Activated naive CD8-positive, alpha-beta T cell treated with anti-CD3 and anti-CD28 coated beads, Interleukin-2, amount 50 U/mL, for 16 hours (primary cell): ENCODE measurements at places on chromosomes 7 and 10.

- no peak for DNase-seq
Measured at GRCh38 chr7:74453322-74454011, at the start of gene GTF2IRD1. Gene GTF2IRD1, plus strand, starts transcription at chr7:74453906. Its CDS starts 54,175 bp downstream, at chr7:74508081.

GRCh38 chr7:26306790-26307189 is 15.1 kb downstream of the SNX10 start:
- no peak for DNase-seq

DNA sequence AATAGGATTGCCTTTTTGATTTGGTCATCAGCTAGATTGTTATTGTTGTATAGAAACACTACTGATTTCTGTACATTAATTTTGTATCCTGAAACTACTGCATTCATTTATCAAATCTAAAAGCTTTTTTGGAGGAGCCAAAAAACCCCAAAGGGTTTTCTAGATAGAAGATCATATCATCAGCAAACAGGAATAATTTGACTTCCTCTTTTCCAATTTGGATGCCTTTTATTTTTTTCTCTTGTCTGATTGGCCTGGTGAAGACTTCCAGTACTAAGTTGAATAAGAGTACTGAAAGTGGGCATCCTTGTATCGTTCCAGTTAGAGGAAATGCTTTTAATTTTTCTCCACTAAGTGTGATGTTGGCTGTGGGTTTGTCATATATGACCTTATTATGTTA is 10.6 kb upstream of the ENTPD7 start:
- no peak for DNase-seq

GRCh38 chr10:124059551-124059950 is 33.8 kb downstream of the CHST15 start:
- DNase-seq, result no peak

DNA sequence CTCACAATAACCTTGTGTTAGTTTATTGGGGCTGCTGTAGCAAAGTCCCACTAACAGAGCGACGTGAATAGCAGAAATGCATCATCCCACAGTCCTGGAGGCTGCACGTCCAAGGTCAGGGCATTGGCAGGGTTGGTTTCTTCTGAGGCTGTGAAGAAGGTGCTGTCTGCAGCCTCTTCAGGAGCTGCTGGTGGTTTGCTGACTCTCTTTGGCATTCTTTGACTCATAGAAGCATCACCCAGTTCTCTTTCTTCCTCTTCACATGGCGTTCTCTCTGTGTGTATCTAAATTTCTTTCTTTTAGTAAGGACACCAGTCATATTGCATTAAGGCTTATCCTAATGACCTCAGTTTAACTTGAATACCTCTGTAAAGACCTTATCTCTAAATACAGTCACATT is 428.4 kb upstream of the KLF6 start:
- no peak for DNase-seq

GRCh38 chr10:96758423-96758822 is 38.1 kb upstream of the PIK3AP1 start:
- DNase-seq, result no peak

GRCh38 chr10:131743190-131744151 is 157.3 kb upstream of the PPP2R2D start:
- no peak for DNase-seq

GRCh38 chr7:130201796-130202195 is 3.4 kb downstream of the TMEM209 start:
- no peak for DNase-seq

- DNase-seq, result no peak
Measured at GRCh38 chr7:130838738-130839137, 104.7 kb upstream of the KLF14 start.

DNA sequence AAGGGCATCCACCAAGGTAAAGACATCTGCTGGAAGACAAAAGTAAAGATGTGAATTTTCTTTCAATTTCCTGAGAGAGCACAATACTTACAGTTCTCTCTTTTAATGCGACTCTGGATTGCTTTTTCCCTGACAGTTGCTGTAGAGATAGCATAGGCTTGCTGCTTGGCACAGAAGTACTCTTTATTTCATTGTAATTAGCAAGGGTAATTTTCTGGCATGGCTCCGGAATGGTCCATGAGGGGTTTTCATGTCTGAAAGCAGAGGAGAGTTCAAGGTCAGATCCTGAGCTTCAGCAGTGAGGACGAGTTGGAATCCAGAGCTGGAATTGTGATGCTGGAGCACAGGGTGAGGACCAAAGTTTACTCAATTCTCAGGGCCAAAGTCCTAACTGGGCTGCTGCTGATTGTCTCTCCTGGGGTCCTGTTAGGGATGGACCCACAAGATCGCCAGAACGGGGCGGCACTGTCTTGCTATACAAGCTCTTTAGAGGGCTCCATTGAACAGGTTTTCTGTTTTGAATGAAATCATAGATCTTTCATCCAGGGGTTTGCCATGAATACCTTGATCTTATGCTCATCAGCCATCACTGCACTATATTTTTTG is 190.0 kb upstream of the MKI67 start:
- DNase-seq, result no peak

DNA sequence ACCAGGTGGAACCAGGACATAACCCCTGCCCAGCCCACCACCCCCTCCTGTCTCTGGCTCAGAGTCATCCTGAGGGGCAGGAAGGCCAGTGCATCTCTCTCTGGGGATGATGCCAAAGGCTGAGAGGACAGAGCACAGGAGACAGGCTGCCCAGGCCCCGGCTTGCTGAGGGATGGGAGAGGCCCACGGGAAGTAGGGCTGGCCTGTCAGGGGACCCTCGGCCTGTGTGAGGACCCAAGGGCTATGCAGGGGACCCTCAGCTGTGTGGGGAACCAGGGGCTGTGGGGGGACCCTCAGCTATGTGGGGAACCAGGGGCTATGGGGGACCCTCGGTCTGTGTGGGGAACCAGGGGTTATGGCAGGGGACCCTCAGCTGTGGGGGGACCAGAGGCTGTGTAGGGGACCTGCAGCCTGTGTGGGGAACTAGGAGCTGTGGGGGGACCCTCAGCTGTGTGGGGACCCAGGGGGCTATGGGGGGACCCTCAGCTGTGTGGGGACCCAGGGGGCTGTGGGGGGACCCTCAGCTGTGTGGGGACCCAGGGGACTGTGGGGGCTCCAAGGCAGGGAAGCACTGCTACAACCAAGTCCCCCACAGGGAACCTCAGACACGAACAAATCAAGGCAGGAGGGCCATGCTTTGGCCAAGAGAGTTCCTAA is 27.7 kb downstream of the EBF3 start:
- no peak for DNase-seq

DNA sequence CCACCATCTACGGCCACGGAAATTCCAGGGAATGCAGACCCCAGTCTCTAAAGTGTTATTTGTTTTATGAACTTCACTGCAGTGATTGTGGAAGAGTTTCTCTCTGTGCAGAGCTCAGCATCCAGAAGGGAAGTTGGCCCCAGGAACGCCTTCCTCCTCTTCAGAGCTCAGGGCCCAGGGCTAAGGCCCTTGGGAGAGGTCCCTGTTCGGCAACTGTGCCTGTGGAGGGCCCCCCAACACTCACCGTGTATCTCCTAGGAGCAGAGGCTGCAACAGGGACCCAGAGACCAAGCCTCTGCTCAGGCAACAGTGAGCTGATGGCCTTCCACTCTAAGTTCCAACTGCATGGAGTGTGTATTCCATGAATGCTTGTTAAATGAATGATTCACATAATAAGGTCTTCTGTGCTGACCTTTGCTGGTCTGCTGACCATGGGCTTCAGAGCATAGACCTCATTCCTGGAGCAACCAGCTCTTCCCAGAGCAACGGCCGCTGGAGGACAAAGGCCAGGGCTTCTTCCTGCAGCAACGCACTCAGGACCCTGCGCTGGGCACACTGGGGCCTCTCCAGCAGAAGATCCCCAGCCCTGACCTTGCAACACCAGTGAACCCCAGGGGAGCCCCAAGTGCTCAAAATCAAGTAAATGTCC is 7.7 kb downstream of the DIP2C start:
- no peak for DNase-seq

DNA sequence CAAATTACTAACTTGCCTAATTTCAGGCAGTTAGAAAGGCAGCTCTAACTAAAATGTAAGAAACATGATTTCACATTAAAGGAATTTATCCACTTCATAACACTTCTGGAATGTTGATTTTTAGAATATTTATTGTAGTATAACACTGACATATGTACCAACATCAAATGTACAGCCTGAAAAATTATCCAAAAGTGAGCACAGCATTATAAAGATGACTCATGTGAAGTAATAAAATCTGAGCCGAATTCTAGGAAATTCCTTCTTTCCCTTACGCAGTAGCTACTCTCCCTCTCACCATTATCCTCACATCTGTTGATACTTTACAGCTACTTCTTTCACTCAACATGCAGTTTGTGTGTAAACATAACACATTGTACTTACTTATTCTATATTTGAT is 610.6 kb downstream of the ZWINT start:
- no peak for DNase-seq

DNA sequence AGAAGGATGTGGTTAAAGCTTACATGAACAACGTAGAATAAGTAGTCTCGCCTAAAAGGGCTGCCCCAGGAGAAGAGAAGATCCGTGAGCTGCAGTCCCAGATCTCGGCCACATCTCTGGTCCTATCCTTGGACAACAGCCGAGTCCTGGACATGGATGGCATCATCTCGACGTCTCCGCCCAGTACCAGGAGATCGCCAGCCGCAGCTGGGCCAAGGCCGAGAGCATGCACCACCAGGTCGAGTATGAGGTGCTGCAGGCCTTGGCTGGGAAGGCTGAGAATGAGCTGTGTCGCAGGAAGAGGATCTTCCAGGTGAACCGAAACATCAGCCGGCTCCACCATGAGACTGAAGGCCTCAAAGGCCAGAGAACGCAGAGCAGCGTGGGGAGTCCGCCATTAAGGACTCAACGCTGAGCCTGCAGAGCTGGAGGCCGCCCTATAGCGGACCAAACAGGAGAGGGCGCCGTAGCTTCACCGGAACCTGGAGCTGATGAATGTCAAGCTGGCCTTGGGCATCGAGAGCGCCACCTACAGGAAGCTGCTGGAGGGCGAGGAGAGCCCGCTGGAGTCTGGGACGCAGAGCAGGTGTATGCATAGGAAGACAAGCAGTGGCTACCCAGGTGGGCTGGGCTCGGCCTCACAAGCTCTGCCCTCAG is 22.2 kb downstream of the LIPK start:
- DNase-seq, result no peak

DNA sequence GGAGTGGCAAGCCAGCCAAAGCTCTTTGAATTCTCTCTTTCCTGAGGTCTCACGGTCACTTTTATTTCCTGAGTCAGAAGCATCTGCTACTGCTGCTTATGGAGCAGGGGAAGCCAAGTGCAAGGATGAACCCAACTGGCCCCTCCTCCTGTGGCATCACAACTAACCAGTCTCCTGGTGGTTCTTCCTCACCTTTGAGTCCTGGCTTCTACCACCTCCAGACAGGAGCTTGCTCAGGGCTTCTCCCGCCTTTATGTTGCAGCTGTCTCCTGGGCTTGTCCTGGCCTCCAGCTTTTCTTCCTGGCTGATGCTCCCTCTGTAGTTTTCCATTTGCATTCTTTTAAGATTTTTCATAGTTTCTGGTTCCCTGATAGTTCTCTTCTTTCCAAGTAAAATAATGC is 349.7 kb upstream of the NRP1 start:
- DNase-seq, result no peak

DNA sequence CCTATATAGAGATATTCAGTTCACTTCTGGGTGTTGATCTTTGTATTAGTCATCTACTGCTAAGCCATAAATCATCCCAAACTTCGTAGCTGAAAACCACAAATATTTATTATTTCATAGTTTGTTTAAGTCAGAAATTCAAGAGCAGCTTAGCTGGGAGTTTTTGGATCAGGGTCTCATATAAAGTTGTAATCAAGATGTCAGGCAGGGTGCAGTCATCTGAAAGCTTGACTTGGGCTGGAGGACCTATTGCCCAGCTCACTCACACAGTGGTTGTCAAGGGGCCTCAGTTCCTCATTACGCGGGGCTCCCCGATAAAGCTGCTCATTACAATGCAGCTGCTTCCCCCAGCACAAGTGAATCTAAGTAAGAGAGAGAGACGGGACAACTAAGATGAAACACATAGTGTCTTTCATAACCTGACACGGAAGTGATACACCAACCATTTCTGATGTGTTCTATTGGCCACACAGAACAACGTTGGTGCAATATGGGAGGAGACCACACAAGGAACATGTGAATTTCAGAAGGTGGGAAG is 15.7 kb downstream of the PPP1R3C start:
- no peak for DNase-seq

DNA sequence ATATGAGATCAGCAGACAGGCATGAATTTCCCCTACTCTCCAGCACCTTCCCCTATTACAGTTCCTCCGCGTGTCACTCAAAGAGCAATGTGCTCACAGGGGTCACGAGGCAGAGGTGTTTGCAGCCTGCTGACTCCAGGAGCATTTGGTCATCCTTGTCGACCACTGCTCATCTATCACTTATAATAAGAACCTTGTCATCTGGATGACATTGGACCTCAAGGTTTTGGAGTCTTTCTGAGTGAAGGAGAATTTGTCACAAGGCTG is 32.9 kb upstream of the PLPP4 start:
- no peak for DNase-seq

DNA sequence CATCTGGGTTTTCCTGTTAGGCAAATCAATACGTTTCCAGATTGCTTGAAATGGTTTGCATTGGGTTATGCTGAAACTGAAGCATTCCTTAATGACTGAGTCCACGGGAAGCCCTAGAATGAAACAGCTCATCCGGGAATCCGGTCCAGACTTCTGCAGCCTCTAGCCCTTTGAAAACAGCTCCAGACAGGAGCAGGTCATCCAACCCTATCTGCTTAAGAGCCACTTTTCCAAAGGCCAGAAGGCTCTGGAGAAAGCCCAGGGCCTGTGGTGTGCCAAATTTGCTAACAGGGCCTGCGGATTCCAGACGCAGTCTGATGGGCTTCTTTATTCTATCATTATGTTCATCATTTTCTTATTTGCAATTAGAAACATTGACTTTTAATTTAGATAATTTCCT is 265.4 kb downstream of the SKIDA1 start:
- no peak for DNase-seq

DNA sequence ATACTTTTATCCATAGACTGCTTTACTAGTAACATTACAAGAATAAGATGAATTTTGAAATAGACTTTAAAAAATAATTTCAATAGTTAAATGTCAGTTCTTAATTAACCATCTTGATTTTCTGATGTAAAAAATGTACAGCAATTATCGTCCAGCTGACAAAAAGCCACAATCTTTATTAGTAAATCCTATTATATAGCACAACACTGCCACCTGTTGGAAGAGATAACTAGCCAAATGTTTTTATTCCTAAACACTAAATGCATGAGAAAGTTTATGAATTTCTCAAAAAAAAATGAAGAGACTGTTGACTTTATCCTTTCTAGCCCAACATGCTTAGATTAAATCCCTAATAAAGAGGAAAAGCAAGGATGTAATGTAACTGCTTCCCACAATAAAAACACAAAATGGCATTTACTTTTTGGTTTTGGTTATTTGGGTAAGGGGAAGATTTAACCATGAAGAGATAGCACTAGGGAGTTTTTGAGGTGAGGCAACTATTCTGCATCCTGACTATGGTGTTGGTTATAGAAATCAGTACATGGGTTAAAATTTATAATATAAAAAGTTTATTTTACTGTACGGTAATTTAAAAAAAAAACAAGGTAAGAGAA is 8.0 kb downstream of the COA1 start:
- DNase-seq, result no peak

DNA sequence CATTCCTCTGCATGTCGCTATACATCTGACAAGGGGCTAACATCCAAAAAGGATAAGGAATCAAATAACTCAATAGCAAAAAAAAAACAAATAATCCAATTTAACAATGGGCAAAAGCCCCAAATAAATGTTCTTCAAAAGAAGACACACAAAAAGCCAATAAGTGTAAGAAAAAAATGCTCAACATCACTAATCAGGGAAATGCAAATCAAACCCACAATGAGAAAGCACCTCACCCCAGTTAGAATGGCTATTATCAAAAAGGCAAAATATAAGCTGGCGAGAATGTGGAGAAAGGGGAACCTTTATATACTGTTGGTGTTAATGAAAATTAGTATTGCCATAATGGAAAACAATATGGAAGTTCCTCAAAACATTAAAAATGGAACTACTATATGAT is 14.3 kb downstream of the ARHGAP12 start:
- DNase-seq, result no peak
